ENCODE measurements at places on chromosomes 12 and 14. TPM values are rescaled to one million over a fixed set of nuclear protein-coding genes. Genes with fewer than 3 reads are reported as not detected.

DNA sequence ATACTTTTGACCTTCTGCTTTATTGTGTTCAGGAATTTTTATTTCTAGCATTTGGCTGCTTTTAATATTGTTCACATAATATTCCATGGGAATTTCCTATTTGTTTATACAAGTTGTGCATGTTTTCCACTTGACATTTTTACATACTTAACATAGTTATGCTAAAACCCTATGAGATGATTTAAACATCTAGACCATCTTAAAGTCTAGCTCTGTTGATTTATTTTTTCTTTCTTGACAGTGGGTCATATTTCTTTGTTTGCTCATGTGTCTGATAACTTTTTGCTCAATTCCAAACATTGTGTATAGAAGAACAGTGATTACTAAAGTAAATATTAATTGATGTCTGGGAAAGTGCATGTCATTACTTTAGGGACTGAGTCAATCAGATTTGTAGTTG is 202.1 kb upstream of the PDZRN4 start:
- DNase-seq = no peak

GRCh38 chr12:132100306-132101065 is 43.6 kb downstream of the DDX51 start:
- no peak for DNase-seq

DNA sequence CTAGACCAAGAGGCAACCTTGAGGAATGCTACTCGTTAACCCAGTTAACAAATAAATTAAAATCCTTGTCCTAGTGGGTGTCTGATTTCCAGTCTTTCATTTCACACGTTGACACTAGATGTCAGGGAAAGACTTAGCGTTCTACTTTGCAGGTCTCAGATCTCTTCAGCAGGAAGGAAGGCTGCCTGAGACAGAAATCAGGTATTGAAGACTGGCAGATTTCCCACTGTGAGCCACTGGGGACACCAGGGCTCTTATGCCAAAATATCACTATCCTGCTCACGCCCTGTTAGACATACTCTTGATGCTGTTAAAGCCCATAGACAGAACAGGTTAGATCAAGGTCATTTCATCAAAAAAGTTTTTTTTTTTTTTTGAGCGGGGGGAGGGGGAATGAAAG is 33.0 kb downstream of the EMP1 start:
- DNase-seq = no peak

GRCh38 chr12:95717316-95717928 is 73.1 kb downstream of the NTN4 start:
- DNase-seq = no peak

- no peak for DNase-seq
Measured at GRCh38 chr14:65252482-65253255, 150.4 kb upstream of the MAX start.

GRCh38 chr14:22887990-22888378 is 5.0 kb downstream of the REM2 start:
- DNase-seq = no peak

- DNase-seq = no peak
Measured at GRCh38 chr12:90978117-90978770, 23.3 kb upstream of the CCER1 start.

GRCh38 chr14:63788011-63788933 is 60.4 kb upstream of the SGPP1 start:
- DNase-seq = no peak

GRCh38 chr14:105710119-105711043 is 184.0 kb downstream of the TMEM121 start:
- no peak for DNase-seq

DNA sequence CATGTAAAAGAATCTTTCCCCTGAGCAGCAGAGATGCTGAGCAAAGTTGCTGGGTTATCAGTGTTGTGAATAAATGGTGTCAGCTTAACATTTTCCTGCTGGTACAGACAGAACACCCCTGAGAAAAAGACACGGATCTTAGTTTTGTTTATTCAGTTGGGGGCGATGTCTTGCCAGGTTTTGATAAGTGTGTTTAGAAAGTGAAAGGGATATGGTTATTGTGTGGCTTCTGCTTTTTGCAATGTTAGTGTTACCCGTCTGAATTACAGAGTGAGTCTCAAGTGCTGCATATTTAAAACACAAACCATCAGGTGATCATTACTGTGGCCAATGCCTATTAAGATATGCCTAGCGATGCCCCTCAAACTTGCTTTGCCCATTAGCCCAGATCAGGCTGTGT is 864.6 kb upstream of the SEL1L start:
- no peak for DNase-seq

DNA sequence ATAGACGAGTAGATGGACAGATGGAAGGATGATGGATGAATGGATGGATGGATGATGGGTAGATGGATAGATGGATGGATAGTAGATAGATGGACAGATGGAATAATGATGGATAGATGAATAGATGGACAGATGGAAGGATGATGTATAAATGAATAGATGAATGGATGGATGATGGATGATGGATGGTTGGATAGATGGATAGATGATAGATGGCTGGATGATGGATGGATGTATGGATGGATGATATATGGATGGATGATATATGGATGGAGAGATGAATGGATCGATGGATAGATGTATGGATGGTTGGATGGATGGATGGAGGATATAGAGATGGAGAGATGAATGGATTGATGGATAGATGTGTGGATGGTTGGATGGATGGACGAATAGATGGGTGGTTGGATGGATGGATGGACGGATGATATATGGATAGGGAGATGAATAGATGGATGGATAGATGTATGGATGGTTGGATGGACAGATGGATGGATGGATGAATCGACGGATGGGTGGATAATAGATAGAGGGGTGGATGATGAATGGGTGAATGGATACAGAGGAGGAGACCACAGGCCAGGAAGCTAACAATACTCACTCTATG is 19.3 kb downstream of the TRPV4 start:
- DNase-seq = no peak

DNA sequence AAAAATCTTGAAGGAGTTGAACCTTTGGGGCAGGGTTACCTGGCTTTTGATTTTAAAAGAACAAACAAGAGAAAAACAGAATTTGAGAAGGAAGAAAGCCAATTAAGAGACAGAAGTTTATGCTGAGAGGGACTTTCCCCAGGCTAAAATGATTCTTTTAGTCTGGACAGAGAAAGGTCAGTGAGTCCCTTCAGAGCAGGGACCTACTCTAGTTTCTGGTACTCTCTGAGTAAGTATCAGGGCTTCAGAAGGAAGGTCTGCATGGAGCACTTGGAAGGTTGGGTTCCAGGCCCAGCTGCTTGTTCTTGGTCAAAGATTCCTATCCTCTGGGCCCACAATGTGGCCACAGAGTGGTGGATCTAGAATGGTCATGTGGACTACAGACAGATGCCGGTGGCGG is 59.6 kb downstream of the KLRG1 start:
- no peak for DNase-seq

DNA sequence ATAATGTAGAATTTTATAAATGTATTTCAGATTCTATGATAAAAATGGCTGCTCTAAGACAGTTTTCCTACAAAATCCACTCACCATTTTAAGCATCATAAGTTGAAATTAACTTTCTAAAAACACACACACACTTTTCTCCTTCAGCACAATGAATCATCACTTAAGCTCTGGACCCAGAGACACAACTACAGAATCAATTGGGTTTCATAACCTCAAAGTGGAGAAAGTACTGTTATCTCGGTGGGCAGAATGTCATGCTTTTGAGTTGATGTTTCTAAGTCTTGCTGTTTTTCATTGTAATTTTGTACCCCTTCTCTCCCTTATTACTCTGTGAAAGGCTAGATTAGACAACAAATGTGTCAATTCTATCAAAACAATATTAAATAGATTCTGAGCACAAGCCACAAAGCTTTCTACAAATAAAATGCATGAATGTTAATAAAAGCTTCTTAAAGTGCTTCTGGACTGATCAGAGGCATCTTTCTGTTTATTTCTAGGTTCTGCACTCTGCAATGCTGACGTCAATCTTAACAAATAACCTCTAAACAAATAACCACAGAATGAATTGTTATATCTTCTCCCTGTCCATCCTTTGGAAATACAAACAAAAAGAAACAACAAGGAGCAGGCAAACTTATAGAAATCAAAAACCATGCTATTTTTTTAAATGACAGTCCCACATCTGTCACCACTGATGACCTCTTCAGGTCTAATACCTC is 8.2 kb downstream of the IPO8 start:
- DNase-seq = no peak

DNA sequence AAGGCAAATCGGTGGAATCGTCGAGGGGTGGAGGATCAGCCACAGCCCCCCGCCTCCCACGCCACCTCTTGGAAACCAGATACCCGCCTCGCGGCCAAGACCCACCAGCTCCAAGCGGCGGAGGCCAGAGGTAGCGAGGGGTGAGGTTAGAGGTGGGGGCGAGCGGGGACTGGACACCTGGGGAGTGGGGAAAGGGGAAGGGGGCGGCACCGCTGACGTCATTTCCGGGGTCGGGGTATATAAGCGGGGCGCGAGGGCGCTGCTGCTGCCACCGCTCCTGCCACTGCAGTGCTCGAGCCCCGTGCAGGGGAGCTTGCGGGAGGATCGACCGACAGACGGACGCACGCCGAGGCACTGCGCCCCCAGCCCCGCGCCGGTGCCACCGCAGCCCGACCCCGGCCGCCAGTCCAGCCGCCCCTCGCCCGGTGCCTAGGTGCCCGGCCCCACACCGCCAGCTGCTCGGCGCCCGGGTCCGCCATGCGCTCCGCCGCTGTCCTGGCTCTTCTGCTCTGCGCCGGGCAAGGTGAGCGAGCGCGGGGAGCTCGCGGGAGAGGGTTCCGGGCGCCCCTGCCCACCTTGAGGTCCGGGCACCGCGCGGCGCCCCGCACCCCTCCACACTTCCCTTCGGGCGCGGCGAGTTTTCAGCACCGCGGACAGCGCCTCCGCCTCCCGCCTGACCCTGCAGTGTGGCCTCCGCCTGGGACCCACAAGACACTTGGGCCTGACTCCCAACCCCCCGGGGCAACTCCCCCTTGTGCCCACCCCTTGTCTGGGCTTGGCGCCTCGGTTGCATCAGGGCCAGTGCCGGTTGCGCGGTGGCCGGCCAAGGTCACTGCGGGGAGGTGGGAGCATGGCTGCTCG is at the start of gene CHGA:
CHGA (plus strand) TSS at position 268 of the 861 bp plus-strand sequence; CDS start at position 478, 210 bp downstream.
- DNase-seq = peak; percentile 20

- no peak for DNase-seq
Measured at GRCh38 chr12:40110586-40110985, 4.7 kb upstream of the SLC2A13 start.

- no peak for DNase-seq
Measured at GRCh38 chr14:74609721-74610120, 2.3 kb downstream of the LTBP2 start.

GRCh38 chr12:19125325-19125724 is 4.2 kb upstream of the PLEKHA5 start:
- DNase-seq = no peak

- no peak for DNase-seq
Measured at GRCh38 chr12:64560396-64561301, 49.6 kb upstream of the RASSF3 start.

Gene KCNJ8
- not detected for total RNA-seq

Gene C1S
- 2.9 TPM for total RNA-seq

Gene FERMT2
- 3.6 TPM for total RNA-seq

Gene PTPRR
- total RNA-seq = not detected

Gene POTEG
- not detected for total RNA-seq

Gene ANO2
- total RNA-seq = 0.89 TPM

Gene SPIC
- not detected for total RNA-seq

Gene LRTM2
- not detected for total RNA-seq

Gene DPPA3
- total RNA-seq = not detected

Gene PPP1R13B
- total RNA-seq = 18.2 TPM

Measured in T-helper 17 cell (primary cell).